ENCODE measurements at places on chromosomes 2 and 18.

DNA sequence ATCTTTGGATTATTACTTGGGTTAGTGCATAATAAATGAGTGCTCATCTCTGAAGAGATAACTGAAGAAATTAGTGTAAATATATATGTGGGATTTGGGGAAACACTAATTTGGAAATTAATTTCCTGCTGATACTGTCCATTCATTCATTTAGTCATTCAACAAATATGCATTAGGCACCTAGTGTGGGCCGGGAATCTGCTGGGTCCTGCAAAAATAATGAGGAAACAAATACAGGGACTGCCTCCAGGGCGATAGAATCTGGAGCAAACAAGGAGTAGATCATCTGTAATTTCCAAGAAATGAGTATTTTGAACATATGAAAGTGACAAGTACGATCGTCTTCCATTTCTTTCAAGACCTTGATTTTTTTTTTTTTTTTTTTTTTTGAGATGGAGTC lies 203.7 kb upstream of the LYPD1 start:
- DNase-seq = no peak

GRCh38 chr18:26089293-26090129 lies 902 bp downstream of the SS18 start:
- DNase-seq = no peak

- DNase-seq = no peak
These were observed 173.6 kb downstream of the LDLRAD4 start for GRCh38 chr18:13392029-13392750.

DNA sequence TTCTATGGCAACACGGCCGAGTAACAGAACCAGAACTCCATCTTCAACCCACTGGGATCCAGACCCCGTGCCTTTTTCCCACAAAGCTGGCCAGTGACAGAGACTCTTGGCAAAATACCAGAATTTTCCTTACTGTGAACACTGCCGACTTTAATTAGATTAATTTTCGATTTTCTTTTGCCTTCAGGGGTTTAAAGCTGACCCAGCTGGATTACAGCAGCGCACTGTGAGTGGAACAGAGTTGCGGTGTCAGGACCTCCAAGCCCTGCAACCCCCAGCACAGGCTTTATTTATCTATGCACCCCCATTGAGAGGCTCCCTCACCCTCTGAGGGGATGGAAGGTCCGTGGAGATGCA lies 36.4 kb downstream of the CTIF start:
- no peak for DNase-seq

DNA sequence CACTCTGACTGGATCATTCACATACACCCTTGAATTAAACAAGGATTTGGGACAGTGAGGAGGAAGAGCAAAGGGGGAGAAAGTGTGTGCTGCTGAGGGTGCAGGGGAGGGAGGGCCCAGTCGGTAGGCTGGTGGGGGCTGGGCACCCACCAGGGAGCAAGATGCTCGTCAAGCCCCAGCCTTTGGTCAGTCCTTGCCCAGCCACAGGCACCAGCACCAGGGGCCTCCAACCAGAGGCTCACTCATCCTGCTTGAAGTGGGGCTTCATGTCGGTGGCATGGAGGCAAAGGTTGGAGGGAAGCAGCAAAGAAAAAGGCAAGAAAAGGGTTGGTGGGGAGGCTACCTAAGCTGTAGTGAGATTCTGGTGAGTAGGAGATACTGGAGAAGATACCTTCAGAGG lies 21.9 kb downstream of the CDC42EP3 start:
- no peak for DNase-seq

DNA sequence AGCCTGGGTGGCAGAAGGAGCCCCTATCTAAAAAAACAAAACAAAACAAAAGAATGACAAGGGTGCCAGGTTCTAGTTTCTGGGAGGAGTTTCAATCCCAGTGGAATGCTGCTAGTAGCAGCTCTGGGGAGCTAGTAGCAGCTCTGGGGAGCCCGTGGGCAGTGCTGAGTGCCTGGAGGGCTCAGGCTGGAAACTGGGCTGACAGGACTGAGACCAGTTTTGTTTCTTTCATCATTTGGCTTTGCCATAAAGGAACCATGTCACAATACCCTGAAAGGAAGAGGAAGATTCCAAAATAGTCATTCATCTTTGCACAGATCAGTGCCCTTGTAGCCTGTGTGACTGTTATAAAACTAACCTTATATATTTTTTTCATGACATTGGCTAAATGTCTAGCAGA lies 10.6 kb downstream of the MFSD6 start:
- no peak for DNase-seq

DNA sequence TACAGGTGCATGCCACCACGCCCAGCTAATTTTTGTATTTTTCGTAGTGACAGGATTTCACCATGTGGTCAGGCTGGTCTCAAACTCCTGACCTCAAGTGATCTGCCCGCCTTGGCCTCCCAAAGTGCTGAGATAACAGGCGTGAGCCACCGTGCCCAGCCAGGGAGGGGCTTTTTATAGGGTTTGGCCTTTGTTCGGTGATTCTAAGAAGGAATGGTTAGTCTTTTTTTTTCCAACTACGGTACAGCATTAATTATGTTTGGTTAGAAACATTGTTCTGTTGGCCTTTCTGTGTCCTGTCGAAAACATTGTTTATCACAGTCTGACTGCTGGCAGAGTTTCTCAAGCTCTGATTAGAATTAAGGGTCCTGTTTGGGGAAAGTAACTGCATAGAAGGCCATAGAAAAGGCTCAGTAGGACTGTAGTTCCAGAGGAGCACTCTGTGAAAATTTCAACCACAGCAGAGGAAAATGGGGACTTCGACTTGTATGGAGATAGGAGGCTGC lies 19.3 kb upstream of the SMCHD1 start:
- DNase-seq = no peak

Data from urothelium cell line (cell line).